Stimulated activated CD8-positive, alpha-beta memory T cell treated with anti-CD3 and anti-CD28 coated beads, Interleukin-4, amount 100 ng/mL, for 1 hour (primary cell): ENCODE measurements at places on chromosomes 7 and 10.

DNA sequence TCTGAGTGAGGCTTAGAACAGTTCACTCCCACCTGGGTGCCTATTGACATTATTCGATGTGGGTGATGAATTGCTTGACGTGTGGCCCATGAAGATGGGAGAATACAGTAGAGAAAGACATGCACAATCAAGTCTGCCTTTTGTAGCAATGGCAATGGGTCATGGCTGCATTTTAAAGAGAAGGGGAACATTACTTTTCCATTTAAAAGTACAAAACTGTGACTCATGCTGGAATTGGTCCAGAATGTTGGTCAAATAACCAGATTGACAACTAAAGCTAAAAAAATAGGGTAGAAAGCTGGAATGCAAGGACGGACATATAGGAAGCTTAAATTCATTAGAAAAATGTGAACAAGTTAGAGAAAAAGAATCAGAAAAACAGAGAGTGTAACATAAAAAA is 104.1 kb upstream of the SLC25A13 start:
- no peak for DNase-seq

DNA sequence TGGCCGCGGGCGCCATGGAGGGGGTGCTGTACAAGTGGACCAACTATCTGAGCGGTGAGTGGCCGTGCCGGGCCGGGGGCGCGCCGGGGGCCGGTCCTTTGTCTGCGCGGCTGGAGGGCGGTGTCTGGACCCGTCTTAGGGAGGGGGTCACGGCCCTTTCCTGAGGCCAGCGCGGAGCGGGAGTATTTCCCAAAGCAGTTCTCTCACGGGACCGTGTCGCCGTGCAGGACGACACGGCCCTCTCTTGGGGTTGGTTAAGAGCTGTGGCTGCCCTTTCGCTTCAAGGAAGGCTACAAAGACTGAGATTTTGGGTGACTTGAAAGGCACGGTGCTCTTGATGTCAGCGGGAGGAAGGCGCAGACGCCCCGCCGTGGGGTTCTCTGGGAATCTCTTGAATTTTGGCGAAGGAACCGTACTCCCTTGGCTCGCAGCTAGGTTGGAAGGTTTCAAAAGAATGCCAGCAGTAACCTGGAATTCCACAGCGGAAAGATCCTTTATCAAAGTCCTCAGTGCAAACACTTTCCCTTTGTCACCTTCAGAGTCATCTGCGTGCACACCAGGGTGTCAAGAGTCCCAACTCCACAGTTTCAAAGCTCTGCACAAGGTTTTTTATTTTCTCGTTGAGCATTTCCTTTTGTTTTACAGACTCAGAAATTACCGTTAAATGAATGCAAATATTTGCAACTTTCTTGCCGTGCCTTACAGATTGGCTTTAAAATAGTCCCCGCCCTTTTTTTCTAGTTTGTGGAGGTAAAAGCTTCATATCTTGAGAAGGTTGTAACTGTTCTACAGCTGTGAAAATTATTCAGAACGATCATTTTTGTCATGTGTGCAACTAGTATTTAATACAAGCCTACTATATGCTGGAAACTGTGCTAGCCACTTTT is 780 bp downstream of the PLEKHA8 start:
- no peak for DNase-seq

DNA sequence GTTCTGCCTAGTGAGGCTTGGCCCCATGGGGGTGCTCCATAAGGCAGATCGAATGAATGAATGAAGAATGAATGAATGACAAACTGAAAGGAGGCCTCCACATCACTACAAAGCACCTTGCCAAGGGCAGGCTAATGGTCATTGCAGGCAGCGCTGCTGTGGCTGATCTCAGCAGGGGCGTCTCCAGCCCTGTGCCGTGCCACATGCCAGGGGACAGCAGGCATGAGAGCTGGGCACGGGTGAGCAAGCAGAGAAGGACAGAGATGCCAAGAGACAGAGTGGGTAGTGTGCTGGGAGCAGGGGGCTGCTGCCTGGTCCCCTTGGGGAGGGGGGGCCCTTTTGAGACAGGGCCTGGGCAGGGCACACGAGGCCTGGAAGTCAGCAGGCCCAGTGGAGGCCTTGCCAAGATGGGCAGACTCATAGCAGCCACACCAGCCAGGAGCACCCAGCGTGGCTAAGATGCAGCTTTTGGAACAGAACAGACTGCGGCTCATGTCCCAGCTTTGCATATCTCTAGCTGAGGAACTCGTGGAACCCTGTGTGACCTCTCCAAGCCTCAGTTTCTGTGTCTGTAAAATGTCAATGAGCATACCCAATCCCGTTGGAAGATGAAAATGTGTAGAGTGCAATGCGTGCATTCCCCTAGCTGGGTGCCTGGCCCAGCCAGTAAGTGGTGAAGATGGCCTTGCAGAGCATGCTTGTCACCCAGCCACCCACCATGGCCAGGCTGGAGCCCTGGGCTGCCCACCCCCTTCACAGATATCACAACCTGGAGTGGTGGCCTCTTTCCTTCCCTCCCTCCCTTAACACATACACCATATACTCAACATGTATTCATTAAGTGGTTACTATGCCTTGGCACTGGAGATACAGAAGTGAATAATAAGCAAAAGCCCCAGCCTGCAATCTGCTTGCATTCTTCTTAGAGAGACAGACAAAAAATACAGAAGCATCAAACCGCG is 61.1 kb upstream of the LRRC18 start:
- no peak for DNase-seq

GRCh38 chr7:2567679-2568278 is 9.0 kb downstream of the IQCE start:
- no peak for DNase-seq

DNA sequence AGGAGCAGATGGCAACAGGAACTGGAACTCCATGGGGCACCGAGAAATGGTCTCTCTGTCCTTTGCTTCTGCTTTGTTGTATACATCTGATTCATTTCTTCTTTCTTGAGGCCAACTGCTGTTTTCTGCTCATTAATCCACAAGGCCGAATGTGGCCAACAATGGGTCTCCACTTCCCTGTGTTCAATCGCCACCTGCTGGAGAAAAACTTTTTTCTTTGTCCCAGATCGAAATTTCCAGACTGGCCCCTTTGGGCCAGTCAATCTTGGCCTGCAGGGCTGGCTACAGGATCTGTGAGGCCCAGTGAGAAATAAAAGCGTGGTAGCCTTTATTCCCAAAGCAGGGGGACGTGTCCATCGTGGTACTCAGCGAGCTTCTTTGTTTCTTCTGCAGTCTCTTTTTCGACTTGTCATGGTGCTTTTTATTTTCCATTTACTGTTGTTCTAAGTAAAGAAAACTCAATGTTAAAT is 58.8 kb downstream of the PARP12 start:
- DNase-seq = peak; percentile 2
